Endothelial cell of coronary artery (primary cell): ENCODE measurements at places on chromosomes 5 and 9. TPM values are rescaled to one million over a fixed set of nuclear protein-coding genes. Genes with fewer than 3 reads are reported as not detected.

The JMY gene
- total RNA-seq, result 7.1 and 7.9 TPM in 2 replicates

The ACER2 gene
- total RNA-seq, result 7.9 and 14.0 TPM in 2 replicates

The CCDC192 gene
- total RNA-seq, result not detected in 2 replicates

The IFNA2 gene
- total RNA-seq, result not detected in 2 replicates

The IL13 gene
- not detected in 2 replicates for total RNA-seq

The WWC1 gene
- under 0.01 and 0.36 TPM in 2 replicates for total RNA-seq

The SV2C gene
- total RNA-seq, result not detected in 2 replicates

The PDE4D gene
- total RNA-seq, result 19.2 and 23.4 TPM in 2 replicates

The PRUNE2 gene
- 5.6 and 20.7 TPM in 2 replicates for total RNA-seq

The TLX3 gene
- total RNA-seq, result not detected in 2 replicates

The GPR150 gene
- 0.18 and 0.19 TPM in 2 replicates for total RNA-seq

The CD14 gene
- 0.09 and 2.2 TPM in 2 replicates for total RNA-seq

The FIBCD1 gene
- total RNA-seq, result 0.09 and 0.19 TPM in 2 replicates

The GABBR2 gene
- total RNA-seq, result 9.0 and 21.6 TPM in 2 replicates

The OTP gene
- not detected in 2 replicates for total RNA-seq

The CACFD1 gene
- total RNA-seq, result 7.7 and 9.9 TPM in 2 replicates

The SLC1A1 gene
- 12.2 and 17.0 TPM in 2 replicates for total RNA-seq

The PIP5KL1 gene
- 0.18 and 1.0 TPM in 2 replicates for total RNA-seq

The PCDHA4 gene
- total RNA-seq, result 0.75 and 1.1 TPM in 2 replicates

The TMEM215 gene
- total RNA-seq, result not detected in 2 replicates

The ZNF79 gene
- 11.5 and 13.7 TPM in 2 replicates for total RNA-seq

The SPAAR gene
- 10.4 and 12.7 TPM in 2 replicates for total RNA-seq

The ANXA2R gene
- 3.1 and 4.5 TPM in 2 replicates for total RNA-seq

The DIPK1B gene
- 100 and 125 TPM in 2 replicates for total RNA-seq

The GFI1B gene
- total RNA-seq, result not detected in 2 replicates

The PKD2L2 gene
- total RNA-seq, result not detected in 2 replicates

The RANBP17 gene
- total RNA-seq, result 5.9 and 12.4 TPM in 2 replicates

The NR2F1-AS1 gene
- 17.5 and 27.9 TPM in 2 replicates for total RNA-seq

The PCDHB14 gene
- 1.3 and 1.6 TPM in 2 replicates for total RNA-seq

The CRB2 gene
- total RNA-seq, result not detected in 2 replicates

The CD72 gene
- total RNA-seq, result not detected in 2 replicates

The CYSRT1 gene
- 0.19 and 0.45 TPM in 2 replicates for total RNA-seq

The AQP7 gene
- total RNA-seq, result 0.09 TPM in 1 of 2 replicates, not detected in the other

The DOCK2 gene
- total RNA-seq, result 0.36 and 0.75 TPM in 2 replicates
